Epithelial cell of proximal tubule (primary cell): ENCODE measurements at places on chromosomes 4 and X. TPM values are rescaled to one million over a fixed set of nuclear protein-coding genes. Genes with fewer than 3 reads are reported as not detected.

Gene DRD5
- total RNA-seq: not detected in 2 replicates

GRCh38 chr4:122662701-122663100 lies 41.8 kb upstream of the IL21 start:
- no peak for DNase-seq

GRCh38 chr4:3767570-3768288 lies 1.5 kb downstream of the ADRA2C start:
- no peak for DNase-seq

- no peak for DNase-seq
Measured at GRCh38 chrX:68596871-68597270, 50.6 kb upstream of the STARD8 start.

DNA sequence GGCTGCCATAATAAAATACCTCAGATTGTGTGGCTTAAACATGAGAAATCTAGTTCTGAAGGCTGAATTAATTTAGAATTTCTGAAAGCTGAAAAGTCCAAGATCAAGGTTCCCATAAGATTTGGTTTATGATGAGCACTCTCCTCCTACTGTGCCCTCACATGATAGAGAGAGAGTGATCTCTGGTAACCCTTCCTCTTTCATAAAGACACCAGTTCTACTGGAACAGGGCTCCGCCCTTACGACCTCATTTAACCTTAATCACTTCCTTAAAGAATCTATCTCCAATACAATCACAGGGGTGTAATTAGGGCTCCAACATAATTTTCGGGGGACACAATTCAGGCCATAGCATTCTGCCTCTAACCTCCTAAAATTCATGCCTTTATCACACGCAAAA lies 194.0 kb upstream of the MAB21L2 start:
- no peak for DNase-seq

- no peak for DNase-seq
Measured at GRCh38 chrX:110131031-110131430, 128.1 kb downstream of the TMEM164 start.

DNA sequence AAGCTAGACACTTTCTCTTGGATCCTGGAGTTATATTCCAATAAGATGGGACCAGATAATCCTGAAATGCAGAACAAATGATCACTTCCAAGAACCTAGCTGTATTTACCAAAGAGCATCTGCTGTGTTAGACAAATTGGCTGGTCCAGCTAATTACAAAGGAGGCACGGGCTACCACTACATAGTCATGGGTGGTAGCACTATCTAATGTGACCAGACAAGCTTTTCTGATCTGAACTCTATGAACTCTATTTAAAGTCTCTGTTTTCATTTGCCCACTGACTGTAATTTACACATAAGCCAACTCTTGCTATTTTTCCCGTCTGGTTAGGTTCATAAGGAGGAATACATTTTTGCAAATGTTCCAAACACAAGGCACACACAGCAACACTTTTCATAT lies 34.6 kb downstream of the LNX1 start:
- no peak for DNase-seq

GRCh38 chrX:132443196-132444135 lies 45.4 kb downstream of the MBNL3 start:
- no peak for DNase-seq

DNA sequence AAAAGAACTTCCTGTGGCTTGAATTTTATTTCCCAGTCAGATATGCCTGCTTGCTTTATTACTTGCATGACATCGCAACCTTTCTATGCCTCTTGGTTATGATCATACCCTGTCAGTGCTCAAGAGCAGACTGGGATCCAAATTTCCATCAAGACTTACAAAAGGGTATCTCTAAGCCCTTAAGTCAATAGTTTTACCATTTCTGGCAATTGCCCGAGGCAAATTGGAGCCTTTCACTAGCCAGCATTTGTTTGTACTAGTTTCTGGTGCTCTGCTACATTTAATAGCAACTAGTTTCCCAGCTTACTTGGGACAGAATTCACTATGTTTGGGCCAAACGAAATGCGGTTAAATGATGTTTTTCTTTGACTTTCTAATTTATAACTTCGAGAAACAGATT lies 73.2 kb upstream of the ITM2A start:
- no peak for DNase-seq
